Activated CD8-positive, alpha-beta memory T cell treated with anti-CD3 and anti-CD28 coated beads for 1 hour (primary cell): ENCODE measurements at places on chromosomes 1 and 21.
A peak's percentile ranks its signal among the peaks of the same experiment; 100 is the strongest.

DNA sequence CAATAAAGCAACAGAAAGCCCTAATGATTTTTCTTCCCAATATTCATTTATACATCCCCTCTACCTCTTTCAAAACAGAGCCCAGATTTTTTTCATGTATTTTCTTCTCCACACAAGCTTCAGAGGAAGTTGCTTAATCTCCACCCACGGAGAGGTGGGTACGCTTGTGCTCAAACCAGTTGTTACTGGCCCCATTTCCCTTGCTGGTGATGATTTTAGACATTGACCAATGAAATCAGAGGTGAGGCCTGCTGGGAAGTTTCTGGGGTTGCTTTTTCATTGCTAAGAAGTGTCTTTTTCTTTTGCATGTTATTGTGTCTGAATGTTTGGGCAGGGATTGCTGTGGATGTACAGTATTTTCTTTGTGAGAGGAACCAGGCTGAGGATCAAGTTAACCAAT, 448.1 kb upstream of the B3GALT2 start:
- no peak for DNase-seq

- DNase-seq, result no peak
These were observed 5.4 kb downstream of the PNRC2 start for GRCh38 chr1:23964790-23965740.

DNA sequence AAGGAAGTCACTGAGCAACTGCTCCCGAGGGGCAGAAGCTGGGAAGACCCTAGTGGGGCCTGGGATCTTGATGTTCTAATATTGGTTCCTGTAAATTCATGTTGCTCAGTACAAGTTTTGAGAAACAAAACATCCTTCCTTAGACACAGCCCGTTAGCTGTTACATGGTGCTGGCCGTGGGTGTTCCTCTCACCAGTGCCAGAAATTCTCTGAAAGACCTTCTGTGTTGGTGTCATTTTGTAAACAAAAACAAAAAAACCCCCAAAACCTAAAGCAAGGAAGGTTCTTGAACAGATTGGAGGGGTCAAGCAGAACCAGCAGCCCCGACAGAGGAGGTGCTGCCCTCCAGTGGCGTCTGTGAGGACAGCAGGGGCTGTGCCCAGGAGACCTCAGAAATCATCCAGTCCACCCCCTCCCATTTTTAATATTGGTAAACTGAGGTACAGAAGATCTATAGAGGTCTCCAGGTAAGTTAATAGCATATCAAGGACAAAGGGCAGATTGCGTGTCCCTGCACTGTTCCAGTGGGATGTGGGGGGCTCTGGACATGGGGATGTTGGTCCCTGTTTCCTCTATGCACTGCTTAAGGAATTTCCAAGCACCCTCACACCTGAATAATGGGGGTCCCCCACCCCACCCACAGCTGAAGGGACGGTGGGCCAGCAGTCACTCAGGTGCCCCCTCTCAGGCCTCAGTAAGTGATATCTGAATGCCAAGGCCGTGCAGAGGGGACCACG, 38.2 kb downstream of the SLC2A7 start:
- DNase-seq, result peak; percentile 54

- DNase-seq, result no peak
These were observed 14.9 kb downstream of the MAP3K7CL start for GRCh38 chr21:29145354-29145782.

DNA sequence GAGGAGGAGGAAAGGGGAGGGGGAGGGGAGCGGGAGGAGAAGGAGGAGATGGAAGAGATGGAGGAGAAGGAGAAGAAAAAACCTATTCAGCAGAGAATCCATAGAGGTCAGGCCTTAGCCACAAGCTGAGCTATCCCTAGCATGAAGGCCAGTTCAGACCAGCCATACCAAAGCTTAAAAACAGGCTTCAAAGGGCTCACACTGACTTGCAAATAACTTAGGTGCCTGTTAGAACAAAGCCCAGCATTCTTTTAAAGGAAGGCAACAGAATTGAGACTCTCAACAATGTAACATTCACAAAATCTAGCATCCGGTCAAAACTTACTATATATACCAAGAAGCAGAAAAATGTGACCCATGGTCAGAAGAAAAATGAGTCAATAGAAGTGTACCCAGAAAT, 43.6 kb upstream of the IFFO2 start:
- DNase-seq, result no peak

- DNase-seq, result no peak
These were observed 26.9 kb downstream of the KIRREL1 start for GRCh38 chr1:158020259-158020885.

DNA sequence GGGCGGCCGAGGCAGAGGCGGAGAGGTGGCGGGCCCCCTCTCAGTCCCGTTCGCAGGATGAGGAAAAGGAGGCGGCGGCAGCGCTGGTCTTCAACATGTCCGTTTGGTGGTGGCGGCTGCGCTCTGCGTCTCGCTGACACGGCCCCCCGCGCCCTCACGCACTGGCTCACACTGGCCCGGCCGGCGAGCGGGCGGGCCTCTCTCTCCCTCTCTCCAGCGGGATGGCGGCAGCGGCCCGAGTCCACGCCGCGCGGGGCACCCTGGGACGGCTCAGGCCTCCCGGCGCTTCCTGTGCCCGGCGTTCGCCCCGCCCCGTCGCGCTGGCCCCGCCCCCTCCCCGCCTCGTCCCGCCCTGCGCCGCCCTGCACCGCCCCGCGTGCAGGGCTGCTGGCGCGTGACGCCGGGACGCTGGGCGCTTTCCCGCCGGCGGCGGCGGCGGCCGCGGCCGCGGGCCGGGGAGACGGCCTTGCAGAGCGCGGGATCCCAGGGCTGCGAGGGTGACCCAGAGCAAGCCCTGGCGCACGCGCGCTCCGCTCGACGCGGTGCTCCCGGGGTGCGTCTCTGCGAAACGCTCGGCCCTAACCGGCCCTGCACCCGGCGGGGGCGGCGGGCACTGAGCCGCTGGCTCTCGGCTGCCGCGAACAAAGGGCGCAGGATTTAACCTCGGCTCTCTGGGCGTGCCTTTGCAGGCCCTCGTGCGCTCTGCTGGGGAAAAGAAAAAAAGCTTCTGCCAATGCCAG, at the start of gene SCAF4:
TSS of gene SCAF4 (minus strand) at position 262 of the 740 bp plus-strand sequence. CDS start 426 bp downstream, outside the sequence.
- peak; percentile 74 for DNase-seq

DNA sequence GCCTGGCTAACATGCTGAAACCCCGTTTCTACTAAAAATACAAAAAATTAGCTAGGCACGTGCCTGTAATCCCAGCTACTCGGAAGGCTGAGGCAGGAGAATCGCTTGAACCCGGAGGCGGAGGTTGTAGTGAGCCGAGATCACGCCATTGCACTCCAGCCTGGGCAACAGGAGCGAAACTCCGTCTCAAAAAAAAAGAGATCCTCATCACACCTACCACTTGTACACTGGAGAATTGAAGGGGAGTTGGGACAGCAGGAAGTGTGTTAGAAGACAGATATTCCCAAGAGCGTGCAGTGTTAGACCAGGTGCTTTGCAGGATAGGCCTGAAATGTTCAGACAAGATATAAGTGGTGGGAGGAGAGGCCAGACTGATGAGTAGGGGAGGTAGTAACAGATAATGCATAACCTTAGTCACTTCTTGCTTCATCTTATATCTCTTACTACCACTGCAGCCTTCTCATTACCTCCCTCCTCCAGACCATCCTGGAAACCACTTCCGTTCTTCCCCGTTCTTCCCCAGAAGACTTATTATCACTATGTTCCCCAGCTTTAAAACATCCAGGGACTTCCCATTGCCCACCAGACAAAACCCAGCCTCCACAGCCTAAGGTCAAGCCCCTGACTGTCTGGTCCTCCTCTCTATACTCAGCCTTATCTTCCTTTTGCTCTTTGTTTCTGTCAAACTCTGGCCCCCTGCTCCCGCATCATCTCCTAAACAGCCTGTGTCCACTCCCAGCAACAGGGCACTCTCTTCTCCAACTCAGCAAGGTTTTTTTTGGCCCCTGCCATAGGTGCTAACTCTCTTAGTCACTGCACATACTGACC, 21.3 kb downstream of the FAM20B start:
- DNase-seq, result no peak

GRCh38 chr1:59043796-59044195, 253.1 kb upstream of the FGGY start:
- DNase-seq, result no peak

DNA sequence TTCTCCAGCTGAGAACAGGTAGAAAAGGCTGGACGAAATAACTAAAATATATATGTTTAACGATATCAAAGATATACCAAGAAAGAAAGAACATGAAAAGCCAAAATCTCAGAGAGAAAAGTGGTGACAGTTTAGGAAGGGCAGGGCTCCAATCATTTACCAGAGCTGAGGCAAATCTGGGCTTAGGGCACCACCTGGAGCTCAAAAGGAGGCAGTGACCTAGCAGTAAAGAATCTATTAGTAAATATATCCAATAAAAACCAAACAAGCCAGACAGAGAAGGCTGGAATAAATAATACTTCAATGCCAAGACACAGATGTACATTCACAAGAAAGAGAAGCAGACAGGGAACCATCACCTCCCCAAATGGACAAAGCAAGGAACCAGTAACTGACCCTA, 43.5 kb downstream of the CHIA start:
- peak; percentile 16 for DNase-seq

DNA sequence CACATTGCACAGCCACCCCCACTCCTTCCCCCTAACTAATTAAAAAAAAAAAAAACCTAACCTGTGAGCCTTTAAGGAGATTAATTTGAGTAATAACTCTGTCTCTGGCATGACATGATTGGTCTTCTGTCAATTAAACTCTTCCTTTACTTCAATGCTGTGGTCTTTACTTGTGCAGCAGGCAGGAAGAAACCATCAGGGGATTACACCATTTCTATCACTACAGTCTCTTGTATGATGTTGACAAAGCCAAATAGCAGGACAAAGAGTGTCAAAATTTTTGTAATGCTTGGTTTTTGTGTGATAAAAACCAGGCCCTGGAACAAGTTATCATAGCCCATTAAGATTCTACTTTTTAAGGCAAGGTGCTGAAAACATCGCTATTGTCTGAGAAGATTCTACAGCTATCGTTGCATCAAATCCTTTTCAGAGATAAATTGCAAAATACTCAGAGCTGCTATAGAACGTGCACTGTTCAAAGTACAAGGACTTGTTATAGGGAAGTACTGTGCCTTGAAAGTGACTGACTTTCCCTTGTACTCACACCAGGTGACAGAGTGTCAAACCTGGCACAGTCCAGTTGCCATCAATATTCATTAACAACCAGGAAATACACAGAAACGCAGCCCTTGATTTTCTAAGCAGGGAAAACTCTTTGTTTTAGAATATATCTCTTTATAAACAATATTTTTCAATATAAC, 37.7 kb downstream of the LHX9 start:
- no peak for DNase-seq

DNA sequence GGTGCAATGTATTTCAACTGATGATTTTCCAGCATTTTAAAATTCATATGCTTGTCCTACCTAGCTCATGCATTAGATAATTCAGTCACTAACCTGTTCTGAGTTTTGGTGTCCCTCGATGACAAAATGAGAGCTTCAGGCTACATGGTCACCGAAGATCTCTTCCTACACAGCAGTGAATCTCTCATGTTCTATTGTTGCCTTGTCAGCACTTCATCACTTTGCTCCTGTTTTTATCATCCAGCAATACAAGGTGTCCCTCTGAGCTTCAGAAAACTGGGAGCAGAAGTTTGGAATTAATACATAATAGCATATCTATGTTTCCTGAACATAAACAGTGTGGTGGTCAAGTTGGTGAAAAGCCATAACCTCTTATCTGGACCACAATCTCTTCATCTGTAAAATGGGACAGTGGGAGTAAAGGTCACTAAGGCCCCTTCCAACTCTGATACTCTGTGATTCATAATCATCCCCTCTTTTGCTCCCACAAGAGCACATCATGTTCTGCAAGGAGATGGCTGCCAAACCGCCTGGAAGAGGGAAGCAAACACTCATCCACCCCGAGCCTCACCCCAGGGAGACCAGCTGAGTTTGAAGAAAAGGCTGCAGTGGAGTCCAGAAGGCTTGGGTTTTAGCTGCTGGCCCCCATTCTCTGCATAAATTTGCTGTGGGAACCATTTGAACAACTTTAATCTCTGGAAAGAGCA, 137.9 kb upstream of the F3 start:
- DNase-seq, result no peak

DNA sequence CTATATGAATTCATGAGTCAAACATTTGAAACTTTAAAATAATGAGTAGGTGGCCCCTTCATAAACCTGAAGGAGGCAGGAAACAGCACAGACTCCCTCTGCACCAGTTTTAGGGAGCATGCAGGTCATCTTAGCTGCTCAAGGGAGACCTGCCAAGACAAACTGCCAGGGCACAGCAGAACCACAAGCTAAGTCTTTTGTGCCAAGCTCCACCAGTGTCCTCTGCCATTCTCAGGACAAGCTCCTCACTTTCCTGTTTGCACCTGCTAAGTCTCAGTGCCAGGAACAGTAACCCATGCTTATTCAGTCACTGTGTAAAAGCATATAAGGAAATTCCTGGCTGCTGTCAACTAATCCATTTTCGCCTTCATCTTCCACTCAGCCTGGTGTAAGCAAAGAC, 368.9 kb downstream of the SEC16B start:
- DNase-seq, result no peak

- no peak for DNase-seq
These were observed 303.6 kb downstream of the PTPRU start for GRCh38 chr1:29539971-29540370.

DNA sequence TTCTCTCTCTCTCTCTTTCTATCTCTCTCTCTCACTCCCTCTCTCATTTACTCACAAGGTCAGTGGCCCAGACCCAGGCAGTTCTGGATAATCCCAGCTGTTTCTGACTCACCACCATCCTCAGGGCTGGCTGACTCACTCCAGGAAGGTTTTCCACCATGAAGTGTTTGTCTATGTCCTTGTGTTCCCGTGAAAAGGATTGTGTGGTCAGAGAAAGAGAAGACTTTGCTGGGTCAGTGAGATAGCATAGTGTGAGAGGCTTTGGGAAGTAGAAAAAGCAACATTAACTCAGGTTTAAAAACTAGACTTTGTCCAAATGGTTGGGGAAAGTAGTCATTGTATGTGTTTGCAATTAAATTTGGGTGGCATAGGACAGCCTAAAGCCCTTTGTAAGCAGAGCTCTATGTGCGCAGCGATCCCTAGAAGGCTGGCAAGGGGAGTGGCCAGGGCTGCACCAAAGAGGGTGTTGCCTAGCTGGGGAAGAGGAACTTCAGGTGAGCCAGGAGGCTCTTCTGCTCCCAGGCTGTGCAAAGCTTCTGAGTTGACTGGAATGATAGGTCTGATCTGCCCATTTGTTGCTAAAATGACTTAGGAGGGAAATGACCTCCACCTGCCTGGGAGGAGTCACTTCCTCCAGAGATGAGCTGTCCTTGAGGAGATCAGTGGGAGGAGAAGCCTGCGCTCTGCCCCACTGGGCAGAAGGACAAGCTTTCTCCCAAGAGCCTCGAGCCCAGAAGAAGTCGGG, 4.9 kb upstream of the CAPN2 start:
- no peak for DNase-seq

GRCh38 chr1:183609313-183609712, 19.1 kb upstream of the NCF2 start:
- no peak for DNase-seq

GRCh38 chr1:34806396-34806795, 13.6 kb downstream of the GJA4 start:
- no peak for DNase-seq

- DNase-seq, result no peak
These were observed 242.5 kb upstream of the TMPRSS15 start for GRCh38 chr21:18646116-18646515.

GRCh38 chr1:206579747-206580437, 32.4 kb downstream of the EIF2D start:
- peak; percentile 88 for DNase-seq

GRCh38 chr1:29490204-29490934, 254.0 kb downstream of the PTPRU start:
- DNase-seq, result no peak

GRCh38 chr21:29335720-29336119, 37.0 kb downstream of the BACH1 start:
- no peak for DNase-seq

GRCh38 chr1:117825414-117825813, 104.0 kb downstream of the GDAP2 start:
- DNase-seq, result no peak
